Activated T-cell treated with anti-CD3 and anti-CD28 coated beads for 24 hours (primary cell): ENCODE measurements at places on chromosomes 16 and 17.

DNA sequence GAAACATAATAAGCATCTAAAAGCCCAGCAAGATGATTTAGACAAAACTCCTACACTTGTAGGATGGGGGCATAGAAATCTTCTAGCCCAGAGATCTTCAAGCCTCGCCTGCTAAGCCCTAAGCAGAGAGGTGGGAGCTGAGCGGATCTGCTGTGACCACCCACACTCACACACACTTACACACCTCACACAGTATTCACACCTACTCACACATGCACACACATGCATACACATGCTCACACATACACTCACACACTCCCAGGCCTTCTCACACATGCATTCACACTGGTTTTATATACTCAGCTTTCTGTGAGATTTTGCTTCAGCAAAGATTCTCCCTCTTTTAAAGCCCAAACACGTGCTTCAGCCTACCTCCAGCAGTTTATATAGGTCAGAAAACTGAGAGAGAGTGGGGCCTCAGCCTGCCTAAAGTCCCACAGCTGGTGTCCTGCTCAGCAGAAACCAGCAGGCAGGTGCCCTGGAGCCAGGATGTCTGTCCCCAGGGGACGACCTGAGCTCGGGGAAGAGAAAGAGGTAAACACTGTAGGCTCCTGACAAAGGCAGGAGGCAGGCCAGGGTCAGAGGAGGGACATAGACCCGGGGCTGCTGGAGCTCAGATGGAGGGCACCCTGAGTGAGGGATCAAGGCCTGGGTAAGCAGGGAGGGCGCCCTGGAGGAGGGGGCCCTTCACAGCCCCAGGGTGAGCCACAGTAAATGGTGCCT, 12.0 kb upstream of the KRT19 start:
- DNase-seq: no peak

DNA sequence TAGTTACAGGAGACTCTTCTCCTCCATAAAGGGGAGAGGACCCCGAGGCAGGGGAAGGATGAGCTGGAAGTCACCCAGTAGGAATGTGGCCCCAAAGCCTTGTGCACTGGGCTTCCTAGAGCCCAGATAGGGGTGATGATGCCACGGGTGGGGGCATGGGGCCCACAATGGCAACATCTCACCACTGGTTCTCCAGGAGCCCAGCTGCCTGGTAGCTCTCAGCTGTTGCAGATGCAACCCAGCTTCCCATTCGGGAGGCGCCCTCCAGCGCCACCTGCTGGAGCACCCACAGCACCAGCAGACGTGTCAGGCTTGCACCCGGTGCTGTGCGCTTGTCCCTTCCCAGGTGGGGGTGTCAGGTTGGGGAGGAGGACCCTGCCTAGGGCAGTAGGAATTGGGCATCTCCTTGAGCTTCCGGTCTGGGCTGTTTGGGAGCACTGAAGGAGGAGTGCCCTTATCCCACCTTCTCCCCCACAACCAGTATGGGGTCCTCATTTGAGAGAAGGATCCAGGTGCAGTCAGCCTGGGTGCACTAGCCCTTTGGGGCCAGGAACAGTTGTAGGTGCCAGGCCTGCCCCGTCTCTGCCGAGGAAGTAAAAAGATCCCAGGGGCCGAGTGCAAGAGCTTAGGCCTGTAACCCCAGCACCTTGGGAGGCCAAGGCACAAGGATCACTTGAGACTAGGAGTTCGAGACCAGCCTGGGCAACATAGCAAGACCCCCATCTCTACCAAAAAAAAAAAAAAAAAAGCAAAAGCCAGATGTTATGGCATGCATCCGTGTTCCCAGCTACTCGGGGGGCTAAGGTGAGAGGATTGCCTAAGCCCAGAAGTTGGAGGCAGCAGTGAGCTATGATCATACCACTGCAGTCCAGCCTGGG, 14.4 kb downstream of the CDIPT start:
- DNase-seq: peak; percentile 66

GRCh38 chr17:50111673-50112655, 16.8 kb downstream of the PDK2 start:
- DNase-seq: no peak

DNA sequence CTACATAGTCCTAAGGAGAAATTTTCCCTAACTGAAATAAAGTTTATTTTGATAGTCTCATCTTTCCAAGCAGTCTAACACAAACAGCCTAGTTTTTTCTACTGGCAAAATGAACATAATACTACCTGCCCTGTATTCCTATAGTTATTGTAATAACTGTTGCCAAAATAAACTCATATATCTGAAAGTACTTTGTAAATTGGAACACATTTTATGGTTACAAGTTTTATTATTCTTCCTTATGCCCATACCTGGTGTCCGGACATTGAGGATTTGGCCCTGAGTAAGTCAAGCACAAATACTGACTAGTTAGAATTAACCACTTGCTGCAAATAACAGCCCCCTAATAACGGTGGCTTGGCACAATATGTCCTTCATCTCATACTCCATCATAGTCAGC, 120.4 kb upstream of the TOM1L1 start:
- no peak for DNase-seq

DNA sequence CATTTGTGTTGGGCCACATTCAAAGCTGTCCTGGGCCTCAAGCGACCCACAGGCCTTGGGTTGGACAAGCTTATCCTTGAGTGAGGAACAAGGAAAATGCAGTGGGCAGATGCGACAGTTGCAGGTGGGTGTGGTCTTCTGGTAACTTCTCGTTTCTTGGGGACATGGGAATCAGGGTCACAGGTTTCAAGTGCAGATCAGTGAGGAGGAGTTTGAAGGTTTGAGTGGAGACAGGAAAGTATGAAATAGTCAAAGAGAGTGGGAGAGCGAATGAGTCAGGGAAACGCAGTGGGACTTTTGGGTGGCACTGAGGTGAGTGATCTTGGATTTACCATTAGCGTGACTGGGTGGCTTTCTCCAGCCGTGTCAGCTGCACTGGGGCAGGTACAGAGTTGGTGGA, 15.4 kb upstream of the CCL22 start:
- DNase-seq: no peak

DNA sequence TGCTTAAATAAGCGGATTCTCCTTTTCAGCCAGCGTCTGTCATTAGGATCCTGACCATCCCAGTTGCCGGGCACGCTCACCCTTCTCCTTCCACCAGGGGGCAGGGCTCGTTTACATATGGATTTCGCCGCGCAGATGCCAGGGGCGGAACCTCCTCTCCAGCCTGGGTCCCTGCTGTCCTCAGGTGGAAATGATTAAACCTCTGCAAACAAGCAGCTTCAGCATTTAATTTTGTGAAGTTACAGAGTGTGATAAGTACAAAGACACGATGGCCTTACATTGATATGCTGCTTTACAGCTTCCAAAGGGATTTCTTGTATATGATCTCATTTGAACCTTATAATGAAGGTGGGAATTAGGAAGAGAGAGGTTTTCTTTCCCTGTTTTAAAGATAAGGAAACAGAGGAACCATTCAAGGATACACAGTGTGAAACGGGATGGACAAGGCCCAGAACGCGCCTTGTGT, 3.9 kb upstream of the KRT28 start:
- DNase-seq: peak; percentile 70

GRCh38 chr17:38749223-38750043, 1.3 kb upstream of the PCGF2 start:
- DNase-seq: no peak

DNA sequence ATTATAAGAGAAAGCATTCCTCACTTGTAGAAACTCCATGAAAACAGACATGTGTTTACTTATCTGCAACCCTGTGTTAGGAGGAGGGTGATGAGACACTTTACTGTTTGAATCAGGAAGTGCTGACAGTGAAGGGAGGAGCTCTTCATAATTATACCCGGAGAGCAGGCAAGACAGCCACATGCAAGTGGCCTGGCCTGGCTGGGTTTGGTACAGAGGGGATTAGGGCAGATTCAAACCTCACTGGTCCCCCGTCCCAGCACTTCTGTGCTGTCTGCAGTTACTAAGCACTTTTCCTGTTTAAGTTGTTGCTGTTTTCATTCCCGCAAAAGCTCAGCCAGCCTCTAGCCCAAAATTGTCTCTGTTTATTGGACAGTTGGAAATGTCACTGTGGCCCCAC, 78.5 kb downstream of the WWOX start:
- no peak for DNase-seq

DNA sequence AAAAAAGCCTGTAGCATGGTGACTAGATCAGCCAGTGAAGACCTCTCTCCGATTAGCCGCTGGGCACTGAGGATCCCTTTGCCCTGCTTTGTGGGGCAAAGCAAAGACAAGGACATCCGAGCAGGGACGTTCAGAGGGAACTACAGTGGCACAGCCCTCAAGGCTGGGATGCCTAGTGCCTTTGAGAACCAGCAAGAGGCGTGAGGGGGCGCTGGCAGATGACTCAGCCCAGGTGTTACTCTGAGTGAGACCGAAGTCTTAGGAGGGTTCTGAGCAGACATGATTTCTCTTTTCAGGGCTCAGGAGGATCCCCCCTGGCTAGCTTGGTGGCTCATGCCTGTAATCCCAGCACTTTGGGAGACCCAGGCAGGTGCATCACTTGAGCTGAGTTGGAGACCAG, 178.6 kb downstream of the CPPED1 start:
- no peak for DNase-seq

DNA sequence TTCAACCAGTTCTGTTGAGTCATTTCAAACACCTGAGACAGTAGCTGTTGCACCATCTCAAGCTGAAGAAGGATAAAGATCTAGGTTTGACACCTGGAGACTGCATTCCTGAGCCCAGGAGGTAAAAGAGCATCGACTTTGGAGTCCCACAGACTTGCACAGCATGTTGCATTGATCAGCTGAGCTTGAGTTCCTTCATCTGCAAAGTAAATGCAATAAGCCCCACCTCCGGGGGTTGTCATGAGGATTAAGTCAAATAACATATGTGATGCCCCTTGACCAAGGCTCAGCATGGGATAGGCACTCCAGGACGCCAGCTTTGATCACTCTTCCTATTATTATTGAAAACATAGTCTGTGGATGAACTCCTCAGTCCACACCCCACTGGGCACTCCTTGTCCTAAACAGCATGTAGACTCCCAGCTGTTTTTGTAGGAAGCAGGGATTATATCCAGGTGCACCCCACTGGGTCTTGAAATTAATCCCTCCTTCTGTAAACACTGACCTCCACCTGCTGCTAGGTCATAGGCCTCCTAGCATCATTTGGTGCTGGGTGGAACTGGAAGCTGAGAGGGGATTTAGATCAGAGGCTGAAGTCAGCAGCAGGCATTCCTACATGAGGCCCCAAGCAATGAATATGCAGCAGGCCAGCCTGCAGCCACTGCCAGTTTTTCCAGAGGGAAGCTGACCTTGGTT, 259.0 kb downstream of the HS3ST4 start:
- DNase-seq: no peak

DNA sequence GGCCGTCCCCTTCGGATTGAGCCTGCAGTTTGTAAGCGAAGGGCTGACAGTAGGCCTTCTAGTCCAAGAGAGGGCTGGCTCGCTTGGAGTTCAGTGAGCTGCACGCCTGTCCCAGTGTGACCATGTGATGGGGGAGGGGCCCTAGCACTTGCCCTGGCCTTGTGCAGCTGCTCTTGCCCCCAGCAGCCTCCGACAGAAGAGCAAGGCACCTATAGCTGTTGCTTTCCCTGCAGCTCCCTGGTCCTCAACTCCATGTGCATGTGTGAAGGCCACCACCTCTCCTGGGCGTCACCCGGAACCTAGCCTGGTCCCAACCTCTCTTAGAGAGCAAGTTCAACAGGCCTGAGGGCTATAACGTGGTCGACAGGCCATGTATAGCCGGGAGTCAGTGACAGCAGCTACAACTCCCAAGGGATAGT, 5.6 kb downstream of the SPHK1 start:
- no peak for DNase-seq

DNA sequence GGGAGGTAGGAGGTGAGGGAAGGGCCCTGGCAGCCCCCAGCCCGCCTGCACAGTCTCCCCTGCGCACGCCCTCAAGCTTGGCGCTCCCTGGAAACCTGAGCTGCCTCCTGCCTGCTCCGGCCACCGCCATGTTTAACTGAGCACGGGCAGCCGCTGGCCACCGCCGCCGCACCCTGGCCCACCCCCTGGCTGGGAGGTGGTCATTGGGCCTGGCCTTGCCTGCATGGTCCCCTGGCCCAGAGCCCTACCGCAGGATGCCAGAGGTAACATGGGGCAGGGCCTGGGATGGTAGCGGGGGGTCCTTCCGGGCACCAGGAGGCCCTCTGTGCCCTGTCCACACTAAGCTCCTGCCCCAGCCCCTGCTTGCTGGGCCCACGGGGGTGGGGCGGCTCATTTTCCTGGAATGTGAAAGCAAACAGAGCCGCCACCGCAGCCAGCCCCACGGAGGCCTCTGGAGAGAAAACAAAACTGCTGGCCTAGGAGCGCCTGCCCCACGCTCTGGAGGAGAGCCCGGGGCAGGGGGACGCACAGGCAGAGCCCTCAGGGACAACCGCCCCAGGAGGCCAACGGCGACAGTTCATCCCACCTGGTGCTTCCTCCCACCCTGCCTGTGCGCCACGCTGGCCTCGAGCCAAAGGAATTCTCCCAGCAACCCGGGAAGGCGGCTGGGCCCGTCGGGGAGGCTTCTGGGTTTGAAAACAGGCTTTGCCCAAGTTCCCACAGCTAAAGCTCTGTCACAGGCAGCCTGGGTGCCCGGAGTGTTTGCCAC, 8.9 kb downstream of the NHERF2 start:
- DNase-seq: no peak

DNA sequence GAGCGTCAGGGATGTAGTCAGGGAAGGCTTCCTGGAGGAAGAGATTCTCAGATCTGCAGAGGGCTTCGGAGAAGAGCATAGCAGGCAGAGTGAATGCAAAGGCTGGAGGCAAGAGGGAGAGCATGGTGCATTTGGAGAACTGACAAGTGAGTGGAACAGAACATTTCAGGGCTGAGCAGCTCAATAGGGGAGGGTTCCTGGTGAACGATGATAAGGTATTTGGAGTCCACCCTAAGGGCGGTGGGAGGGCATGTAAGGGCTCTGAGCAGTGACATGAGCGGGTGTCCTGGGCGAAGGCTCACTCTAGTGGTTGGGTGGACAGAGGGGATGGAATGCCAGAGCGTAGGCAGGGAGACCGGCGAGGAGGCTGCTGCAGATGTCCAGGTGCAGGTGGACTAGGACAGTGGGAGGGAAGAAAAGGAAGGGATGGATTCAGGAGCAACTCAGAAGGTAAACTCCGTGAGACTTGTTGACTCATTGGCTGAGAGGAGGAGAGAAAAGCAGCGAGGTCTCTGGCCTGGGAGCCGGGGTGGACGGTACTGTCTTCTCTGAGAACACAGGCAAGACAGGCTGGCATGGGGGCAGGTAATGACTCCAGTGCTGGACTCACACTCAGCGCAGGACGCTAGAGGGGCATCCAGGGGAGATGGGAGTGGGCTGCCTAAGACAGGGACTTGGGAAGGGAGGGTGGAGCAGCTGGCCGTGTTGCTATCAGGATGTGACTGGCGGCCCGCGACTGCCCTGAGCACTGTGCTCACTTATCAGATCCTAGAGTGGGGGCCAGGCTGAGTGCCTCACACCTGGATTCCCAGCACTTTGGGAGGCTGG, 1.4 kb upstream of the PITPNA start:
- DNase-seq: no peak

GRCh38 chr17:56918916-56919315, 5.1 kb upstream of the TRIM25 start:
- DNase-seq: no peak

DNA sequence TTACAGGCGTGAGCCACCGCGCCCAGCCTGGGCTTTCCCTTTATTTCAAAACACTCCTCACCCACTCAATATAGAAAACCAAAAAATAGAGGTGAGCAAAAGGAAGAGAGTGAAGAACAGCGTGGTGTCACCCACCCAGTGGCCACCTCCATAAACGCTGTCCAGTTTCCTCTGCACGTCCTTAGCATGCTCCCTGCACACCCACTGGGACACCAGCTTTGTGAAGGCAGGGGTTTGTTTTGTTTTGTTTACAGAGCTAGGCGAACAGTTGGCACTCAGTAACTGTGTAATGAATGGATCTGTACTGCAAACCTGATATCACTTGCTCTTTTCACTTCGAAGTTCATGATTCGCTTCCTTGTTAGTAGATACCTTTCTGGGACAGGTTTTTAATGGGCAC, 73.0 kb downstream of the PRKCB start:
- DNase-seq: no peak
